ENCODE measurements at places on chromosomes 2 and 18.

DNA sequence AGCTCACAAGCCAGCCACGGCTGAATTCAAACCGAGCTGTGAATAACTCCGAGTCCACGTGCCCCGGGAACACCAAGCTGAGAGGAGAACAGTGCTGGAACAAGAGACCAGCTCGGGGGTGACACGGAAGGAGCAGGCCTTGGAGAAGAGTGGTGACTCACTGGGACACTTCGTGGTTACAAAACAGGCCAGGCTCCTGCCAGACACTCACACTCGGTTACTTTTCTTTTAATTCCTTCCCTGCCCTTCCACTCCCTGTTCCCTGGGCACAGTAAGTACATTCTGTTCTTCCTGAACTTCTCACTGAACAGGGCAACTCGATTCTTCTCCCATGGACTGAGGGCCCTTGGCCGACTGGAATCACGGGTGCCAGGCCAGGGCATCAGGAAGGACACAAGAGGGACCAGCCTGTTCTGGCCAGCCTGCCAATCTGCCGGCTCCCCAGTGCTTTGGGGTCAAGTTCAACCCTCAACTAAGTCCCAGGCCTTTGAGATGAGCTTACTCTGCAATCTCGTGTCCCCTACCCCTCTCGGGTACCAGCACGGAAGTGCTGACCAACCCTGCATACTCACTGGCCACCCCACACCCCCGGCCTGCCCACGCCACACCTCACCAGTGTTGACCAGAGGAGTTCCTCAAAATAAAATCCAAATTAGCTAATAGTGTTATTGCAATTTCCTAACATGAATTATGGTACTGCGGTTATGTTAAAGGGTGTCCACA, 87.5 kb downstream of the TFCP2L1 start:
- DNase-seq = peak; percentile 82

GRCh38 chr2:46576875-46577274, 97.5 kb downstream of the TMEM247 start:
- no peak for DNase-seq

DNA sequence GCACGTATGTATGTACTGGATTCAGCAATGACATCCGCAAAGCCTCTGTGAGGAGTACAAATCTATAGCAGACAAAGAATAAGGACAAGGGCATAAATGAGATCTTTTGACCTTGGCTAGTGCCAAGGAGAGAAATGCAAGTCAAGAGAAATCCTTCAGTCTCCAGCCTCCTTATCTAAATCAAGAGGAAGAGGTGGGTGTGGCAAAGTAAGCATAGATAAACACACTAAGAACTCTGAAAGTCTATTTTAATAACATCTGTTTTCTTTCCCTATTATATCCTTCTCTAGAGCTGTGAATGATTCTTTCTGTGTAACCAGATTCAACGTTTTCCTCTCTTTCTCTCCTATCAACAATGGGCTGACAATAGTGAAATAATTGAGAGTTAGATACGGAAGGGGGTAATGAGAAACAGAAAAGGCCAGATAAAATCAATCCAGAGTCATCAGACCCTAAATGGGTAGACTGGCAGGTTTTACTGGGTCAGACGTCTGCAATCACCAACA, 118.5 kb upstream of the ZFP36L2 start:
- no peak for DNase-seq

GRCh38 chr2:111624411-111625156, 259.4 kb downstream of the ANAPC1 start:
- no peak for DNase-seq

GRCh38 chr18:79199691-79200374, 130.6 kb downstream of the ATP9B start:
- DNase-seq = no peak

DNA sequence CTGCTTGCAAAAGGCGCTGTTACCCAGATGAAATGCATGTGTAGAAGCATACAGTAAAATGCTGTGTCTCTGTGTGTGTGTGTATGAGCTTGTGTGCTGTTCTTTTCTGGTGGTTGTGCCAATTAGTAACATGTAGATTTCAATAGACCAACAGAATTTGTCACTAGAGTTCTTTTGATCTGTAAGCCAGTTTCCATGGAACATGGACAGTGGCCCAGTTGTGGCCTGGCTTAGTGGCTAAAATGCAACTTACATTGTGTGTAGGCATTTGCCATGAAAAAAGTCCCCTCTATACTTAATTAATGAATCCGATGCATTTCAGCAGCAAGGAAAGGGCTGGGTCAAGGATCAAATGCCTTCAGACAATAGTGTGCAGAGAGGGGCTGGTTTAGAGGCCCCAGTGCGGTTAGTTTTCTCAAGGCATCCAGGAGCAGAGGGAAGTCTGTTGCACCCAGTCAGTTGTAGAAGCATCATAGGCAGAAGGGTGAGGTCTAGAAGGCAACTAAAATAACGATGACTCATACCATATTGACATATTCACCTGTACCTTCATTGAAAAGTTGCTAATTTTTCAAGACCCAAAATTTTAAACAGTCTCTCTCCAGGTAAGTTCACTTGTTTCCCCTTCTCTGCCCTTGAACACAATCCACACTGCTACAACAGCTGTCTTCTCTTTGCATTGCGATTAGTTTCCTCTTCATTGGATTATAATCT, 366.9 kb upstream of the SPRED2 start:
- no peak for DNase-seq

DNA sequence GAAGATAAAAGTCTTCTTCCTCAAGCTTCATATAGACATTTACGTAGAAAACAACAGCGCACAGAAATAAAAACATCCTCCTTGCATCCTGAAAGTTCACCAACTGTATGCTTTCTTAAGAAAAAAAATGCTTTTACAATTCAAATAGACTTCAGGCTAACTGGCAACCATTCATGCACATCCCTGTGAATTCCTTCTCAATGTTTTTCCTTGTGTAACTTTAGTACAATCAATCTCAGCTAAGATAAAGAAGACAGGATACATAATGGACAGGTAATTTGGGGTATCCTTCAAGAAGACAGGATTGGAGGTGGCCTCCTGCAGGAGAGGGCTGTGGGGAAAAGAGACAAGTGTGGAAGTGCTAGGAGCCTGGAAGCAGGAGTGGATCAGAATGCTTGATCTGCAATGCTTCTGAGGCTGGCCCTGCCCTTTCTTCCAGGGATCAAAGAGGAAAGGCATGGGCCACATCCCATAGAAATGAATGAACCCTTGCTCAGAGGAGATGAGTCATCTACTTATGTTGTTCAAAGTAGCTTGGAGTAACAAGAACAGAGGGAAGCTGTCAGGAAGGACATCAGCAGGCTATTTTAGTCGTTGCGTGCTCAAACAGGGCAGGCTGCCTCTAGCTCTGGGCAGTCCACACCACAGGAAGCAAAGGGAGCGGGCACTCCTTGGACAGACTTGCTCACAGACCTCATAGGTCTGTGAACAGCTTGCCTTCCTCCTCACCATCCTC, 126.6 kb downstream of the TMEM131 start:
- peak; percentile 86 for DNase-seq

DNA sequence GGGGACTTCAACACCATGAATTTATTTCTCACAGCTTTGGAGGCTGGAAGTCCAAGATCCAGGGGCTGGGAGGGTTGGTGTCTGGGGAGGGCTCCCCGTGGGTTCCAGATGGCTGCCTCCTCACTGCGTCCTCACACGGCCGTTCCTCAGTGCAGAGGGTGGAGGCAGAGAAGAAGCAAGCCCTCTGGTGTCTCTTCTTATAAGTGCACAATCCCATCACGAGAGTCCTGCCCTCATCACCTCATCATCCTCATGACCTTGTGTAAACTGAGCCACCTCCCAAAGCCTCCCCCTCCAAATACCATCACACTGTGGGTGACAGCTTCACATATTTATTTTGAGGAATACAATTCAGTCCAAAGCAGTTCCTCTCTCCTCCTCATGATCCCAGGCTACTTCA, 26.3 kb downstream of the TMEM163 start:
- no peak for DNase-seq

- no peak for DNase-seq
These were observed 163.1 kb downstream of the LNPK start for GRCh38 chr2:175838979-175839378.

DNA sequence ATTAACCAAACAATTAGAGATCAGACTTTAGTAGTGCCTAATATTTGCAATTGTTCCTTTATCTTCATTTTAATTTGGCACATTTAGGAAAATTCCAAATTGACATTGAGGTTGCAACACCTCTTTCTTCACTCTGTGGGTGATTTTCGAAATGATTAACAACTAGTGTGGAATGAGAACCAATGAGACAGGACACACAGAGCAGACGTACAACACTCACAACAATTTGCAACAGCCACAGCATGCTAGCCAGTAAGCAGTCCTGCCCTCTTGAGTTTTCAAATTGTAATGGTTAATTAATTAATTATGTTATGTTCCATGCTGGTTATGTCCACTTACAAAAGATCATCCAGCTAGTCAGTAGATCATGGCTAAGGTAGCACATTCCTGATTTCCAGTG, 339.3 kb downstream of the LRP1B start:
- no peak for DNase-seq

DNA sequence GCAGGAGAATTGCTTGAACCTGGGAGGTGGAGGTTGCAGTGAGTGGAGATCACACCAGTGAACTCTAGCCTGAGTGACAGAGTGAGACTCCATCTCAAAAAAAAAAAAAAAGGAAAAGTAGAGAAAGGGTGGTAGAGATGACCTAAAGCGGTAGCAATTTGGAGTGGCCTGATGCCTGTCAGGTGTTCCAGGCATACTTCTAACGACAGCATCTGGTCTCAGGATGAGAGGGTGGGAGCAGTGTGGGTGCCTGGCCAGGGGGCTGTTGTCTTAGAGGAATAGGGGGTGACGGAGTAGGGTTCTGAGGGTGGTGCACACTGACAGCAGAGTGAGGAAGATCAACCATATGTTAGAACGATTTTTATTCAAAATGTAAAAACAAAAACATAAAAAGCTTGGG, 21.8 kb downstream of the ZNF236 start:
- DNase-seq = no peak

- DNase-seq = peak; percentile 77
These were observed 45.6 kb downstream of the RAMP1 start for GRCh38 chr2:237904831-237905599.

DNA sequence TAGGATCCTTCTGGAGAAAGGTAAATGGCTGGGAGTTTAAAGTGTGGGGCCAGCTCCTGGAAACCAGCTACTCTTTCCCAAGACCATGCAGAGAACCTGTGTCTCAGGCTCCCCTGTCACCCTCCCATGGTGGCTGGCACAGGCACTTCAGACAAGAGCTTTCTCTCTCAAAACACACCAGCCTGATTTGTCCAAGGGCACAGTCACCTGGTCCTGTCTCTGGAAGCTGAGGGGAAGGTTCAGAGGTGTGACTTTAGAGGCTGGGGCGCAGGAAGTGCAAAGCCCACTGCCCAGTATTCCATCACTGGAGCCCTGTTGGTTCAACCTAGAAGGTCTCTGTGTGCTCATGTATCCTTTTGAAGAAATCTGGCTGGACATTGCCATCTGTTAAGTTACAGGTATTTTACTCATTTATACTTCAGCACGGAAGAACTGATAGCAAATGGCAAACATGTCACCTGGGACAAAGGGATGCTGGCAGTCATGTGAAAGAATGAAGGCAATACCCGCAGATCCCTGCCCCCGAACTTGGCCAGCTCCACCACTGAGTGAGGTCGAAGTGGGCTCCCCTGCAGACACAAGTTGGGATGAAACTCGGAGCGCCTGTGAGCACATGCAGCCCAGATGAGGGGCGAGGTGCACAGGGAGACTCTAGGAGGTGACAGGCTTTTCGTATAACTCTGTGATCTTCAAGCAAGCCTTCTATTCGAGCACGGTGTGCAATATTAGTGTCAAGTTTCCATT, 96.9 kb upstream of the MGAT4A start:
- DNase-seq = no peak

DNA sequence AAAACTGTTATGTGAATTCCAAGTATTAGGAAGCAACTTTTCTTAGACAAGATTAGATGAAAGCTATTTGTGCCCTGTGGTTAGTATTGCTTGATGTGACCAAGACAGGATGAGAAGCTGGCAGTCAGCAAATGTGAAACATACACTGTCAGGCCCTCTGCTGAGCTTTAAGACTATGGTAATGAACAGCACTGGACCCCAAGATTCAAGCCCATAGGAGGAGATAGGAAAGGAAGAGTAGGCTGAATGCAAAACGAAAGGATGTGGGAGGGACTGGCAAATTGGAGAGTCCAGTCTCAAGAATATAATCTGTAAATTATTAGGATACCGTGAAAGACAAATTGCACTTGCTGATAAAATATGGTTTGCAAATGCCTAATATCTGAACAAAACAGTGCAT, 16.4 kb downstream of the BZW1 start:
- DNase-seq = no peak

- DNase-seq = no peak
These were observed 20.9 kb downstream of the THNSL2 start for GRCh38 chr2:88190808-88191721.

DNA sequence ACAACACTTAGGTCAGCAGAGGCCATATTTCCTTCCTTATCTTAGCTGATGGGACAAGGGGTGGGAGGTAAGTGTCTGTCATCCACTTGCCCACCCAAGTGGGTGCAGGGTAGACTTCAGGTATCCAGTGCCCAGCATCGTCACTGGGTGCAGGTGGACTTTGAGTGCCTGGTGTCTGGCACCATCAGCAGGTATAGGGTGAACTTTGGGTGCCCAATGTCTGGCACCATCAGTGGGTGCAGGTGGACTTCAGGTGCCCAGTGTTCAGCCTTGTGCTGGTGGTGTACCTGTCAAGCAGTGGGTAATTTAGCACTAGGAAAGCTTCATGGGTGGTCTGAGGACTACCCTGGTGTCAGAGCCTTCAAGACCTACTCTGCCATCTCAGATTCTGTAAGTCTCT, 175.6 kb downstream of the SEPTIN10 start:
- no peak for DNase-seq

DNA sequence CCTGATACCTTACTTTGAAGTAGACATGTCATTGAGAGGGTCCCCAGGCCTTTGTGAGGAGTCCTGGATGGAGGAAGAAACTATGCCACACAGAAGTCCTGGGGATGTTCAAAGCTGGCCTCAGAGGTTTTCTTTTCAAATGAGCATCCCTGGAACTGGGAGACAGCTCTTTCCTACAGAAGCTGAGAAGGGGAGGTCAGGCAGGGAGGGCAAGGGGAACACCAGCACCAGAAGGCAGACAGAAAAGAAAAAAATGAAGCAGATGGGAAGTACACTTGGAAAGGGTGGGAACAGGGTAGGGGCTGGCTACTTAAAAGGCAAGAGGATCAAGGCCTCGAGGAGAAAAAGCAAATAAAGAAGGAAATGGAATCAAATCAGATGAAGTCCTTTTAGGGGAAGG, 120.0 kb downstream of the FMNL2 start:
- no peak for DNase-seq

GRCh38 chr2:209424781-209425470, 1.1 kb downstream of the MAP2 start:
- DNase-seq = no peak

All from psoas muscle (tissue), 8 donors.